ENCODE measurements at places on chromosomes 13 and 19.

- DNase-seq: no peak
These were observed 123.7 kb downstream of the KL start for GRCh38 chr13:33139780-33140535.

GRCh38 chr13:33838647-33839046 lies 20.7 kb downstream of the RFC3 start:
- DNase-seq: no peak

- DNase-seq: no peak
These were observed 613.2 kb upstream of the KLF12 start for GRCh38 chr13:74747186-74747955.

DNA sequence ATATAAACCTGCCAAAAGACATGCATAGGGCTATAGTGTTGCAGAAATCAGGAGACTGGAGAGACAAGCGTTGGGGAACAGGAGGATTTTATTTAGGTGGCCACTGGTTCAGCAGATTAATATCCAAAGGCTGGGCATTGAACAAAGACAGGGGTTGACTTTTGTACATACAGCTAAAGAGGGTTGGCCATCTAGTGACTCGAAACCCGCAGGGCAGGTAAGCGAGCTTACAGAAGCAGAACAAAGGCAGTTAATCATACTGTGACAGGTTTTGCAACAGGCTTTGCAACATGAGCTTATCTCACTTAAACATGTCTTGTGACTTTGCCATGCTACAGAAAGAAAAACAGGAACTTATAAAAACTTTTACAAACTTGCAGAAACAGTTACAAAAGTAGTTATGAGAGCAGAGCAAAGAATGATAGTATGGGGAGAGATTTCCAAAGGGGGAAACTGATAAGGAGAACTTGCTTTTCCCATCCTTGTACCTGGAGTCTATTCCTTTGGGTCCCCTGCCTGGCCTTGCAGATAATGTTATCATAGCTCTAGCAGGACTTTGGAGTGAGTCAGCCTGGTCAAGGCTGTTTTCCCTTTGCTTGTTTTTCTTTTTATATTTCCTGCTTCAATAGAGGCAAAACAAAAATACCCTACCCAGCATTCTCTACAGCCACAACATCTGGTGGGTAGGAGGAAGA lies 234.2 kb downstream of the PCDH17 start:
- no peak for DNase-seq

DNA sequence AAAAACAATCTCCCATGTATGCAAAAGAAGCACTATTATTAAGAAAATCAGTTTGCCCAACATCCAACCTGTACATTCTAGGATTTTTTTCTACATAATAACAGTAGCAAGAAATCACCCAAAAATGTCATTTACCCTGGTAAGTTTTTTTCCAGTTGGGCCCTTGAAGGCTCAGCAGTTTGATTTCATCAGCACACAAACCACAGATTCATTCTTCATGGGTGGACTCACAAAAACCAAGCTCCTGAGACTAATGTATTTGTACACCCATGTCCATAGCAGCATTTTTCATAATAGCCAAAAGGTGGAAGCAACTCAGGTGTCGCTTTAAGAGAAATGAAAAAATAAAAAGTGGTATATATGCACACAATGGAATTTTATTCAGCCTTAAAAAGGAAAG lies 210.1 kb downstream of the TBC1D4 start:
- DNase-seq: no peak

DNA sequence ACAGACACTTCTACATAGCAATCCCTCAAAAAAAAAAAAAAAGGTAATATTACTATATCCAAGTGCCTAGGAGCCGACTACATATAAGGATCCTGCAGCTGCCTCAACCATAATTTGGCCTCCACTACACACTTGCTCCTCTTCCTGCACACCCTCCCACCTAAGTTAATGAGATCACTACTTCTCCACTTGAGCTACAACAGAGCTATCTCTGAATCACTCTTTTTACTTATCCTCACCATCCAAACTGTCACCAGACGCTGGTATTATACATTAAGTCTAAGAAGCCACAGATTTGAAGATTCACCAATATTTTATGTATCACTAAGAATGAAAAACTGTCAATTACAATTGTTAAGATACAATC lies 8.3 kb downstream of the OBI1 start:
- no peak for DNase-seq

- no peak for DNase-seq
These were observed 489 bp downstream of the CCNE1 start for GRCh38 chr19:29812080-29812880.

- no peak for DNase-seq
These were observed 32.3 kb upstream of the NDUFS7 start for GRCh38 chr19:1351381-1351851.

- no peak for DNase-seq
These were observed at the start of gene KLF16 for GRCh38 chr19:1863328-1863637. Gene KLF16 (minus strand): TSS chr19:1863579. CDS start chr19:1863497, 82 bp downstream.

DNA sequence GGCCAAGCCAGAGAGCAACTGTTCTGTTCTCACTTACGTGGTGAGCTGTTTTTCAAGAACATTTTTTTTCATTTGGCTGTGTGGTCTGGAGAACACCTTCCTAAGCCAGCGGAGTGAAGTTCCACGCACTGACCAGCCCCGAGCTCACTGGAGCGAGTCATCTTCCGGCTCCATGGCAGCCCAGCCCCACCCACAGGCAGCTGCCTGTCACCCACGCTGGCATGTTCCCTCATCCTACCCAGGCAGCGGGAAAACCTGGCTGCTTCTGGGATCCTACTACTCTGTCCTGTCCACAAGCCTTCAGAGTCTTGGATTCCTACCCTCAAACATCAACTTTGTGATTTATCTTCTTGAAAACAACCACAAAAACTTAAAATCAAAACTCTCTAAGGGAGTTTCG lies 76.2 kb downstream of the GGACT start:
- no peak for DNase-seq

GRCh38 chr19:50548191-50549058 lies 19.8 kb downstream of the LRRC4B start:
- DNase-seq: no peak

DNA sequence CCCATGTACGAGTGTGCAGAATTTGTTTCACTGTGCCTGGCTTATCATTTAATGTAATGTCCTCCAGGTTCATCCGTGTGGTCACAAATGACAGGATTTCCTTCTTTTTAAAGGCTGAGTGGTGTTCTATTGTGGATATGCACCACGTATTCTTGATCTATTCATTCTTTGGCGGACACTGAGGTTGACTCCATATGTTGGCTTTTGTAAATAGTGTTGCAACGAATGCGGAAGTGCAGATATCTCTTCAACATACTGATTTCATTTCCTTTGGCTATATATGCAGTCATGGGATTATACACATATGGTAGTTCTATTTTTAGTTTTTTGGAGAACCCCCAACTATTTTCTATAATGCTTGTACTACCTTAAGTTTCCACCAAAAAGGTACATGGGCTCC lies 13.0 kb downstream of the OR7A5 start:
- no peak for DNase-seq

DNA sequence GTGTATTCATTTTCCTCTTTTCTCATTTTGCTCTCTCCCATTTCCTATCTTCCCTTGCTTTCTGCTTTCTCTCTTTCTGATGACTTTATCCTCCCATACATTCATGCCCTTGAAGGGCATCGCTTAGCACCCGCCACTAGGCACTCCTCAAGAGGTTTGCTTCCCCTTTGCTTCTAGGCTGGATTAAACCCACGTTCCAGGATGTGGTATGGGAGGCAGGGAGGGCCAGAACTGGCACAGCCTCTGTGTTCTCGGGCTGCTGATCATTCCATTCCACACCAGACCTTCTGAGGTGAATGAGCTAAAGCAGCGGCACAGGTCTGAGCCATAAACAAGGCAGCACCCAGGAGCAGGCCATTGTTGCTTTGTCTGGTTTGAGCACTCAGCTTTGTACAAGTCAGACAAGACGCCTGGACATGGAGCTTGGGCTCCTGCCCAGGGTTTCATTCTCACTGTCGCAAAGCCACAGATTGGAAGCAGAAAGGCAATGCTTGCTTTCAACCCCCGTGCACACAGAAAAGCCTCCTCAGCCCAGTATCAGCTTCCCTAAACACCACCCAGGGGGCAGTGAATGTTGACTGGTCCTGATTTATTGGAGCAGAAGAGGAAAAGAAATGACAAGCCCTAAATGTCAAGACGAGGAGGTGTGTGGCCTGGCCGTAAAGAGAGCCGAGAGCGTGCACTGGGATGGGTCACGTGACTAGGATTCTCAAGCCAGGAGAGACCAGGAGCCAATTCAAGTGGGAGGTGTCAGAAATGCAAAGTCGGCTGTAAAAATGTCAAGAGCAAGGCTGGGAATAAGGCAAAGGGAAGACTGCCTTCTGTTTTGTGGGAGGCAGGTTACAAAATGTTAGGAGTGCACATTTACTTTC lies 218.0 kb upstream of the SERP2 start:
- no peak for DNase-seq

DNA sequence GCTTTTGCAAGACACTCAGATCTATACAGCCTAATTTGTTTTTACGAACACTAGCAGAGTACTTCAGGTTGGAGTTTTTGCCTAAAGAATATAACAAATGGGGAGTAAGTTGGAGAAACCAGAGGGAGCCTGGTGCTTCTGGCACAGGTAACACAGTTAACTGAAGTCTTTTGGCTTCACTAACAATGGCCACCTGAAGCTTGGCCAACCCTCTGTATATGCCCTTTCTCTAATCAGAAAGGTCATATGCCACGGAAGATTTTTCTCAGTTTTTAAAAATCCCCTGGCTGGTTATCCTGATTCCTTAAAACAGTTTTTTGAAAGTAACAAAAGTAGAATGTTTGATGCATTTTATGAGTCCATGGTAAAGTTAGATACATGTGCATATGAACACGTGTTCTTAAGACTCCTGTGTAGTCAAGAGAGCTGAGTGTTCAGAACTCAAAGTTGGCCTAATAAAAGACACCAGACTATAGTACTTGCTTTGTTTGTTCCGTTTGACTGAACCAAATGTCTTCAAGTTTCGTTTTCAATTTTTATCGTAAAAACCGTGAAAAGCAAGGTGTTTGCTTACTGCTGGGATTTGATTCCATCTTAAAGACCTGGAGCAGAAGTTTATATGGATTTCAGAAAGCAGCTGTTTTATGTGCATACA lies 137.5 kb downstream of the KCNRG start:
- no peak for DNase-seq

GRCh38 chr19:56566904-56567273 lies 379 bp upstream of the ZNF470 start:
- peak; percentile 1 for DNase-seq

DNA sequence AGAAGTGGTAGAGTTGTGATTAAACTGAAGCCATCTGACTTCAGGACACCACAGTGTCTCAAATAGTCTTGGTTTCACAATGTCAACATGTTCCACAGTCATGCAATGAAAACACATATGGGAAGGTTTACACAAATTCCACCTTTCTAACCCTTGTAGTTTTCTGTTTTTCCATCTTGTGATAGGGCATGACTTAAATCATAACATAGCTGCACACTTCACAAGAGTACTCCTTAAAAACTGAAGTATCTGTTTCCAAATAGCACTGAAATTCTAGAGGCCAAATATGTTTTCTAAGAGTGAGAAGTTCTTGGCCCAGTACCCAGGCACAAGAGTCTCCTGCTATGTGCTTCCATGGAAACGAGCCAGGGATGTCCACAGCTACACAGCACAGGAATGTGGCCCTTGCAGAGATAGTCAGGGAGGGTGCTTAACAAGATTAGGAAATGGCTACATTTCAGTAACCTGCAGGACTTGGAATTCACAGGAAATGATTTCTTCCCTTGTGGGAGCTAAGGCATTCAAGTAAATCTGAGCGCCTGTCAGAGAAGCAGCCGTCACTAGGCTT lies 269.1 kb downstream of the NDFIP2 start:
- DNase-seq: no peak

GRCh38 chr13:110683203-110683883 lies 22.6 kb downstream of the CARS2 start:
- DNase-seq: no peak

DNA sequence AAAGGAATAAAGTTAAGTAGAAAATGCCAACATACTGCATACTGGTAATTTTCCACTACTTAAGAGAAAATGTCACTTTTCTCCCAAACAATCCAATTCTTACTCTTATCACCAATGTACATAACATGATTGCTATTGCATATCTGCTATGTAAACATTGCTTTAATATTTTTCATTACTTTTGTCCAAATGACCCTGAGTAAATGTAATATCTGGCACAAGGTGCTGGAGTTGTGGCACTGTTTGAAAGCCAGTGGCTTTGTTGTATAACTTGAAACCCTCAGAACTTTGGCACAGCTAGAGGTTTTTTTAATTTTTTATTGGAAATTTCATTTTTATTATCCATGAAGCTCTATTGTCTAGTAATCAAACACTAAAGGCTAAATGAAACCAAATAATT lies 45.7 kb upstream of the SPRY2 start:
- no peak for DNase-seq

- DNase-seq: no peak
These were observed 14.1 kb downstream of the ZNF444 start for GRCh38 chr19:56155124-56155687.

- DNase-seq: no peak
These were observed 31.9 kb upstream of the ATP11A start for GRCh38 chr13:112657850-112658445.

DNA sequence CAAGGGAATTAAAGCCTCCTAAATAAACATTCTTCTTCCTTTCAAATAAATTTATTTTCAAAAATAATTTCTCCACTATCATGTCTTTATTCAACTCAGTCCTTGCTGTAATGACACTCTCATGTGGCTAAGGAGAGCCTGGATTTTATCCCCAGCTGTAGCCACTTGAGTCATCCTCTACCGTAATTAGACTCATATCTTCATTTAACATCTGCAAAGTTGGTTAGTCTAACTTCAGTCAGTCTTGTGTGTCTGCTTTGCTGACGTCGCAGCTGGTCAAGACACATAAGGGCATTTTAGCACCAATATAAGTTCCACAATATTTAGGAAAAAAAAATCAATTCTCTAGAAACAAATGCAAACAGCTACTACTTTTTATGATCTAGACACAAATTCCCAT lies 776.4 kb upstream of the ATXN8OS start:
- DNase-seq: no peak

- no peak for DNase-seq
These were observed 5.9 kb upstream of the C1QTNF9B start for GRCh38 chr13:23902975-23903905.

GRCh38 chr19:28472843-28473242 lies 740.1 kb downstream of the UQCRFS1 start:
- DNase-seq: no peak

DNA sequence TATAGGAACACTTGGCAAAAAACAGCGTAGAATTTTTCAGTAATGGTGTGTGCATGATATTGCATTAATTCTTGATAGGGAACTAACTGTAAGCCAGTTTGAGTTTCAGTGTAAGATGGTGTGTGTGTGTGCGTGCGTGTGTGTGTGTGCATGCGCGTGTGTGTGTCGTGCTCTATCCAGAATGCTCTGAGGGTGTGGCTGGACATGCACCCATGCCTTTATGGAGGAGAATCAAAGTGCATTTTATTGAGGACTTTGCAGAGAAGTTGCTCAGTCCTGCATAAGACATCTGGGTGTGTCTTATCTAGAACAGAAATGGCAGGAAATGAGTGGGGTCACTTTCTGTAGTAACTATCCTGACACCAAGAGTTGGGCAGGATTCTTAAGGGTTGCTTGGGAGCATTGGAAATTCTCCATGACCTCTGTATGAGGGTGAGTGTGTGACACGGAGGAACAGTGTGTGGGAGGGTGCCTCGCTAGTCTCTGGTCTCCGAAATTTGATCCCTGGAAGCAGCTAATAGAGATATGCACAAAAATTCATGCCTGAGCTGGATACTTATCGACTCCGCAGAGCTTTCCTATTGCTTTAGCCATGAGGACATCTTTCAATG lies 252.2 kb downstream of the TSHZ3 start:
- no peak for DNase-seq

- DNase-seq: no peak
These were observed 22.0 kb upstream of the TPT1 start for GRCh38 chr13:45362939-45363338.

GRCh38 chr13:113040597-113041292 lies 64.8 kb upstream of the F7 start:
- no peak for DNase-seq
